A673 (cell line): ENCODE measurements at places on chromosomes 3 and 15.
A peak's percentile ranks its signal among the peaks of the same experiment; 100 is the strongest.

DNA sequence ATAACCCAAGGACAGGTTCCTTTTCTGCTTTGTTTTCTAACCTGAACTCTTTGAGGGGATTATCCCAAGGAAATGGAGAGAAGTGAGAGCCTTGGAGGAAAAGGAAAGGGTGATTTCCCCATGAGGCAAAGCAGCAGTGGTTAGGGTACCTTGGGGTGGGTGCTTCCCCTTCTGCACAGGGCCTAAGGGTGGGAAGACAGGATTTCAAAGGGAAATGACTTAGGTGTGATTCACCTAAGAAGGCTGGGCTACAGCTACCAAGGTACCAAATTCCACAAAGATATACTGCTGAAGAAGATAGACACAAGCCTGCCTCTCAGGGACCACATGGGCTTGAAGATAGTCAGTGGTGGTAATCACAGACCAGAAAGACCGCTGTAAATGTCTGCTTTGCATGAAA lies 325.3 kb upstream of the DPH6 start:
- DNase-seq: no peak

- no peak for DNase-seq
Measured at GRCh38 chr3:172262991-172263608, 185.2 kb downstream of the GHSR start.

GRCh38 chr15:75151214-75152128 lies 50.2 kb upstream of the C15orf39 start:
- DNase-seq: no peak

DNA sequence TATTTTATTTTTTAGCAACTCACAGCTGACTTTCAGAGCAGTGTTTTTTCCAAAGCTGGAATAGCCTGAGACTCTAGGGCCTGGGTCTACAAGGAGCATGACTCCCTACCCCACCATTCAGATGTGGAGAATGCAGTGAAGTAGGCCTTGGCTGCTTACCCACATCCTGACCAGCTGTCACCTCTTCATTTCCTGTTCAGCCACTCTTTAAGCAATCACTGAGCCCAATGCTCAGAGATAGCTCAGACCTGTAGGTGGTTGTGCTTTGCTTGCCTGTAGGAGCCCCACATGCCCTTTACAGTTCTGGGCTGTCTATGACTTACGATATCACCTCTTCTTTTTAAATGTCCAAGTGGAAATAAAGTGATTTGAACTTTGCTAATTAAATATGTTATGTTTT lies 148.1 kb downstream of the NEK11 start:
- peak; percentile 2 for DNase-seq

DNA sequence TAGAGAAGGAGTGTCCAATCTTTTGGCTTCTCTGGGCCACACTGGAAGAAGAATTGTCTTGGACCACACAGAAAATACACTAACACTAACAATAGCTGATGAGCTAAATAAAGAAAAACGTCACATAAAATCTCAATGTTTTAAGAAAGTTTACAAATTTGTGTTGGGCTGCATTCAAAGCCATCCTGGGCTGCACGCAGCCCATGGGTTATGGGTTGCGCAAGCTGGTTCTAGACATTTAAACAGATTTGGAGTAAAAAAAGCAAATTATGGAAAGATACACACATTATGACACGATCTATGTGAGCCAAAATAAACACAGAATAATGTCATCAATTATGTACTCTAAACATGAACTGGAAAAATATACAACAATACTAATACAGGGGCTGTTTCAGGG lies 703.3 kb upstream of the LMCD1 start:
- no peak for DNase-seq

DNA sequence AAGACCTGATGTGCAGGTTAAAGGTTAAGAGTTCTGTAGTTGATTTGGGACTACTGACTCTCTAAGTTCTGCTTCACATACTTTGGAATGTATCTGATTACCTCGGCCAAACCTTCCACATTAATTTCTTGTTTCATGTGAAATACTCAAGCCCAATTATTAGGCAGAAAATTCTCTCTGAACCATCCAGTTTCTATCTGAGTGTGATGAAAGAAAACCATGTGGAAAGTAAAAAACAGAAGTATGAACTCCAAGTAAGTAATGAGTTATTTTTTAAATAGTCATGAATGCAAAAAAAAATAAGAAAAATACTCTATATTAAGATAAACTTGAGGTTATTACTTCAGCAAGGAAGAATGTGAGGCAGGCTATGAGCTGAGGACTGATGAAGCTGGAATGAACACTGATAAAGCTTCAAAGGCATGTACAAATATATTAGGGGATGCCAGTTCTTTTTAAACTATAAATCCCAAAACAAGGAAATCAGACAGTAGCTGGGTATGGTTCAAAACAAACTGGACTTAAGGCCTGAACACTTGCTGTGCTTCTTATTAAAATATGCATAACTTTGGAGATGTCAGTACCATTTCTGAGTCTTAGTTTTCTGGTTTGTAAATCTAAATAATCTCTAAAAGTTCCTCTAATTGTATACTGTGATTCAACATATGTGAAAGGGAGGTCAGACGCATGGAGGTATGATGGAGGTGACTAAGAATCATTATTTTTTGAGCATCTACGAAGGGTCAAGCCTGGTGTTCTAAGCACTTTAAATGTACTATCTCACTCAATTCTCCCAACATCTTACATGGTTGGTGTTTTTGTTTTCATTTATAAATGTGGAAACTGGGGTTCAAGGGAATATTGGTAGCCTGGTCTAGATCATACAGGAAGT lies 59.6 kb downstream of the COL6A6 start:
- no peak for DNase-seq

GRCh38 chr3:47456984-47457383 lies 18.8 kb downstream of the SCAP start:
- no peak for DNase-seq

DNA sequence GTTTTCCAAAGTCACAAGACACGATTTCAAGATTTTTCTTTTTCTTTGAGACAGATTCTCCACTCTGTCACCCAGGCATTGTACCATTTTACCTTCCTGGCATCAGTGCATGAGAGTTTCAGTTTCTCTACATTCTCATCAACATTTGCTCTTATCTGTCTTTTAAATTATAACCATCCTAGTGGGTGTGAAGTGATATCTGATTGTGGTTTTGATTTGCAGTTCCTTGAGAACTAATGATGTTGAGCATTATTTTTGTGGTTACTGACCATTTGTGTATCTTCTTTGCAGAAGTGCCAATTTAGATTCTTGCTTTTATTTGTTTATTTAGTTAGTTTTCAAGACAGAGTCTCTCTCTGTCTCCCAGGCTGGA lies 41.2 kb downstream of the ADIPOQ start:
- DNase-seq: no peak

DNA sequence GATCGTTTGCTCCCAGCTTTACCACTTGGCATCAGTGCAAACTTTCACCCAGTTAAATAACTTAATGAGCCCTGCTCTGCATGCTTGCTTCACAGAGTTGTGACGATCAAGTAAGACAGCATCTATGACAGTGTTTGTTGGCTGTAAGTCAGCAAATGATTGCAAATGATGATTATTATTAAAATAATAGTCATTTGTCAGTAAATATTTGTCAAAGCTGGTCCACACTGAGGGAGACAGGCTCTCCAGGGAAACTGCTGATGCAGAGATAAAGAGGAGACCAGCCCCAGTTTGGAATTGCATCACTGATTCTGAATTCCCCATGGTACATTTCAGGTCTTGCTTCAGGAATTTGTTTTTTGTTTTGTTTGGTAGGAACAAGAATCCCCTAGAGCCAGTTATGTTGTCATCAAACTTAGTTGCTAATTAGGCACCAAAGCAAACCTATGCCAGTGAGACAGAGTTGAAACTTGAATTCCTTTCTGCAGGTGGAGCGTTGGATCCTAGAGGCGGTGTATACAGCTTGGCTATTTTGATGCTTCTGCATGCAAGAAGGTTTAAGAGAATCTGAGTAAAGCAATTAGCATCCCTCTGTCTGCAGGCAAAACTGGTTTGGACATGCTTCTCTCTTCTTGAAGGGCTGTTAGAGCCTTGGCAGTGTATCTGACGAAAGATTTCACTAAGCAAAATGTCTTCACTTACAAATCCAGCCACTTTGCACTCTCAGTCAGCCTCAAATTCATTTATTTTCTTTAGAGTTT lies 338.6 kb upstream of the TPRG1 start:
- no peak for DNase-seq

GRCh38 chr3:156160647-156161046 lies 40.3 kb downstream of the KCNAB1 start:
- no peak for DNase-seq

GRCh38 chr3:111033470-111034050 lies 38.1 kb upstream of the NECTIN3 start:
- no peak for DNase-seq

GRCh38 chr3:158452334-158452733 lies 118.7 kb upstream of the MLF1 start:
- no peak for DNase-seq

GRCh38 chr15:79901958-79902357 lies 5.1 kb upstream of the MTHFS start:
- DNase-seq: peak; percentile 14

- DNase-seq: no peak
Measured at GRCh38 chr15:62909257-62909656, 133.3 kb upstream of the TPM1 start.

DNA sequence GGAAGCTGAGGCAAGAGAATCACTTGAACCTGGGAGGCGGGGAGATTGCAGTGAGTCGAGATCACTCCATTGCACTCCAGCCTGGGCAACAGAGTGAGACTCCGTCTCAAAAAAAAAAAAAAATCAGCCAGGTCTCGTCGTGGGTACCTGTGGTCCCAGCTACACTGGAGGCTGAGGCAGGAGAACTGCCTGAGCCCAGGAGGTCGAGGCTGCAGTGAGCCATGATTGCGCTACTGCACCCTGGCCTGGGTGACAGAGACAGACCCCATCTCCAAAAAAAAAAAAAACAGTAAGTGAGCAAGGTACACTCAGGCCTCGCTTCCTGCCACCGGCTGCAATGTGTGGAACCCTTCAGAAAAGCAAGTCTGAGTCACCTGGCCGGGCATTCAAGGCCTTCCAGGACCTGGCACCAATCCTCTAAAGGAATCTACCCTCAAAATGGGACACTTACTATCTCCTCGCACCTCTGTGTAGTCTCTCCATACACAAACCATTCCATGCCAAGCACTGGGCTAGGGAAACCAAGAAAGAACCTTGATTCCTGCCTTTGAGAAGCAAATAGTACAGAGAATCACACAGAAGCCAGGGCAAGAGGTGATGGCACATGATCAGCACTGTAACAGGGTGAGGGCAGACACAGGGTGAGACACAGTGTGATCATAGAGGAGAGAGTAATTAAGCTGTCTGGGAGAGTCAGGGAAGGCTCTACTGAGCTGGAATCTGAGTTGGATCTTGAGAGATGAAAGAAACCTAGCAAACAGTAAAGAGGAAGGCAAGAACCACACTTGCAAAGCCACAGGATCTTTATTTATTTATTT lies 9.7 kb downstream of the SCAMP2 start:
- no peak for DNase-seq

GRCh38 chr3:188925376-188925775 lies 246.4 kb upstream of the TPRG1 start:
- no peak for DNase-seq

- no peak for DNase-seq
Measured at GRCh38 chr15:43277901-43278300, 11.2 kb upstream of the TGM5 start.

DNA sequence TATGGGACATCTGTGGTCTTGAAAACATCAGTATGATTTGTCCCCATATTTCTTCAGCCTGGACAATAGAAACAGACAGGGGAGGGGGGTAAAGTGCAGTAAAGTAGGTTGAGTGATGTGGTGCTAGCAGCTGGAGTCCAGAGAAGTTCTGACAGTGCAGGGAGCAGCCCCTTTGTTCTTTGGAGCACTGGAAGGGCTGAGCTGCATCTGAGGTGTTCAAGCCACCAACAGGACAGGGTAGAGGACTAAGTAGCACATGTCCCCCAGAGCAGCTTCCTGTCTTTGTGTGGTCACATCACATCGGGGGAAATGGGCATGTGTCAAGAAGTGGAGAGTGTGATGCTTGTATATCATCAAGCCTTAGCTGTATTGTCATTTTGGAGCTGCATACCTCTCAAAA lies 12.1 kb downstream of the MRPS22 start:
- no peak for DNase-seq

- no peak for DNase-seq
Measured at GRCh38 chr15:76334438-76335306, 1.9 kb upstream of the ISL2 start.

DNA sequence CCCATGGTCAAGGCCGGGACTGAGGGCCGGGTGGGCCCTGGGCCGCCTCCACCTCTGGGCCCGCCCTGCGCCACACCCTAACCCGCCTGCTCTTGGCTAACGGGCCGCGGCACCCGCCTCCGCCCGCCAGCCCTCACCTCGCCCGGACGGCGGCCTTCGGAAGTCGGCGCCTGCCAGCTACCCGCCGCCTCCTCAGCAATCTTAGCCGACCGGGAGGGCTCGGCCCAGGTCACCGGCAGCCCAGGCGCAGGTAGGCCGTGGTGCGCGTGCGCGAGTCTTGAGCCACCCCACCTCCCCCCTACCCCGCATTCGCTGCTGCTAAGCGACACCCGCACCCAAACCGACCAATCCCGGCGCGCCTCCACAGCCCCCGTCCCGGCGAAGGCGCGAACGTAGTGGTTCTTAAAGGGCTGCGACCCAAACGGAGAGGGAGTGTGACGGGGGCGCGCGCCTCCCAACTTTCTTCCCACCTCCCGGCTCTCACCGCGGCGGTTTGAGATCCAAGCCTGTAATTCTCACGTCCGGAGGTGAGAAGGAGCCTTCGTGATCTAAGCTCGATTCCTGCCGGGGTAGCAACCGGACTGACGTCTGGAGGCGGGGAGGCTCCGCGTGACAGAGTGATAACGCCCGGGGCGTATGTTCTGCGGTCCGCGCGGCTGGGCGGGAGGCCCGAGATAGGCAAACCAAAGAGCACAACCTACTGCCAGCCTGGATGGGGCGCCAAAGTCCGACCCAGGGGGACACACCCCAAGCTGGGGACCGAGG lies at the start of gene SEC22C:
Gene SEC22C (minus strand): TSS at position 259 of the 765 bp plus-strand sequence. CDS start 12,921 bp downstream, outside the sequence.
- peak; percentile 90 for DNase-seq

DNA sequence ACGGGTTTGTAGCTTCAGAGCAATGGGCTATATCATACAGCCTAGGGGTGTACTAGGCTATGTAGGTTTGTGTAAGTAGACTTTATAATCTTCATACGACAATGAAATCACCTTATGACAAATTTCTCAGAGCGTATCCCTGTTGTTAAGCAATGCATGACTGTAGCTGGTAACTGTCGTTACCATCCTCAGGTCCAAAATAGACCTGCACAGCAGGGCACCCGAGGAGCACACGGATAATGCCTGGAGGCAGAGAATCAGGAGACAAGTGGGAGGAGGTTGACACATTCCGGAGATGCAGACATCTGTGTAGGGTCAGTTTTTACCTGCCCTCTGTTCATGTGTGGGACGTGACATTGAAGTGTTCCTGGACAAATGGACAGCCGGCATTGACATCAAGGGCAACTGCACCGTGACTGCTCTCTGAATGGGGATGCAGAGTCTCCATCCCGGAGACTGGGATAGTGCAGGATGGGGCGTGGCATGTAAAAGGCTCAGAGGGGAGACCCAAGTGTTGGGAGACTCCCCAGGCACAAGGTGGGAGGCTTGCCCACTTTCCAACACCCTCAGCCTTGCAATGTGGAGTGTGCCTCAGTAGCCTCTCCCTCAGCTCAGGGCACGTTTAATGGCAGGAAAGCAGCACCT lies 45.9 kb upstream of the PGPEP1L start:
- no peak for DNase-seq

GRCh38 chr3:82474711-82475110 lies 713.3 kb upstream of the GBE1 start:
- no peak for DNase-seq
